Activated T-cell treated with anti-CD3 and anti-CD28 coated beads, Interleukin-2, amount 50 U/mL, for 72 hours (primary cell): ENCODE measurements at places on chromosomes 12 and 14. TPM values are rescaled to one million over a fixed set of nuclear protein-coding genes. Genes with fewer than 3 reads are reported as not detected.

Gene WSCD2
- not detected for total RNA-seq

Gene TRHDE
- total RNA-seq: not detected

Gene AMHR2
- not detected for total RNA-seq

Gene PPHLN1
- total RNA-seq: 63.1 TPM

- DNase-seq: no peak
These were observed 470.8 kb upstream of the LMO3 start for GRCh38 chr12:17076811-17077210.

DNA sequence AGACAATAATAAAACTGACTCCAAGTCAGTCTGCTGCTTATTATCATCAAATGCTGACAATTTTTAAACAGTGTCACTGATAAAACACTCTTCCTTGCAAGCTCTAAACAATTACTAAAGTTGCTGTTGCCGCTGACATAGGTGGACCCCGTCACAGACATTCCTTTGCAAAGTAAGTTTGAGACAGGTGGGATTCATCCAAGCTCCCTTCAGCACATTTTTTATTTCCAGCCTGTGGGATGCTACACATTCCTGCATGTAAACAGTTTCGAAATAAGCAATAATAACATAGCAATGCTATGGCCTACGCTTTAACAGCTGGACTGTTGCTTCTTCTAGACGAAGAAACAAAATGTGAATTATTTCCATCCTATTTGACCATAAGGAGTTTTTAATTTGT is 85.4 kb upstream of the HIF1A start:
- no peak for DNase-seq

GRCh38 chr14:72708222-72708621 is 185.7 kb downstream of the DPF3 start:
- DNase-seq: no peak

DNA sequence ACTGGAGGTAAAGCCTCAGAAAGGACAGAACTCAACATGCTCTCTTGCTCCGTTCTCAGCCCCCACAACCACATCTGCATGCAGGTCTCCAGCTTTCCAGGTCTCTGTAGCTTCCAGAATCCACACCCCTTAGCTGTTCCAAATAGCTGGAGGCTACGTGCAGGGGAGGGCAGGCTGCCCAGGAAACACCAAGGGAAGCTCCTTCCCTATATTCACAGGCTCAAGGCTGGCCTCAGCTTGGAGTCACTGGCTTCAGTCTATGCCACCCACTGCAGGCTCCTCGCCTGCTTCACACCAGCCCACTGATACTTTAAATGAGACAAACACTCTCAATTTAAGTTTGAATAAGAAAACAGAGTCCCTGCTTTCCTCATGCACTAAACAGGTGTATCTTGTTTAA is 73.3 kb downstream of the ASCL4 start:
- DNase-seq: no peak

GRCh38 chr14:100589760-100590469 is 2.7 kb upstream of the BEGAIN start:
- no peak for DNase-seq

DNA sequence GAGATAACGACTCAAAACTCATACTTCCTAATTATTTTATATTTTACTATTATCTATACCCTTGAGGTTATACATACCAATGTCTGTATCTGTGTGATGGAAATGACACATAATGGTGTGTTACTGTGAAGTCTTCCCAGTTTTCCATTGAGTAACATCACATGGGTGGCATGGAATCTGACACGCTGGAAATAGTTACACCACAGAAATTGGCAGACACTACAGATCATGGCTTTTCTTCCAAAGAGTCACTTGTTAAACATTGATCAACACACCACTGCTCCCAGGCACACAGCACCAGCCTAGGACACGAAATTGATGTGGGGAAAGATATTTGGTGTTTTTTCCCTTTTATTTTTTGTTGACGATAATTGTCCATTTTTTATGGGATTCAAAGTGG is 33.0 kb upstream of the VWF start:
- no peak for DNase-seq

DNA sequence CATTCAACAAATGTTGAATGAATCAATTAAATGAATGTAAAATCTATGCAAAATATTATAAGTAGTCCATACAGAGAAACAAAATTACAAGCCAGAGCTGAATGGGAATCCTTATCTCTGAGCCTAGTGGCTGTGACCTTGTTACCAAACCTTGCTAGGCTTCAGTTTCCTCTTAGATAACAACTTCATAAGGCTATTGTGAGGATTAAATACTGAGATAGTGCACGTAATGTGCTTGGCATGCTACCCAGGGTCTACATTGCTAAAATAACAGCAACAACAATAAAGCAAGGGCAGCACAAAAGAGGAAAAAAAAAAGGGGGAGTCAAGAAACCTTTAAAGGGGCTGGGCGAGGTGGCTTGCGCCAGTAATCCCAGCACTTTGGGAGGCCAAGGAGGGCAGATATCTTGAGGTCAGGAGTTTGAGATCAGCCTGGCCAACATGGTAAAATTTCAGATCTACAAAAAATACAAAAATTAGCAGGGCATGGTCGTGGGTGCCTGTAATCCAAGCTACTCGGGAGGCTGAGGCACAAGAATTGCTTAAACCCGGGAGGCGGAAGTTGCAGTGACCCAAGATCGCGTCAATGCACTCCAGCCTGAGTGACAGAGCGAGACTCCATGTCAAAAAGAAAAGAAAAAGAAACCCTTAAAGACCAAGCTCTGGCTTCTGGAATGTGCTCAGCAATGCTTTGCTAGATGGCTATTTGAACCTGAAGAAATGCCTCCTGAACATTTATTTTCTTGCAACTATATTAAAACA is 14.1 kb downstream of the STAB2 start:
- DNase-seq: no peak

- no peak for DNase-seq
These were observed 306.7 kb downstream of the ZFP36L1 start for GRCh38 chr14:68486033-68486732.

- DNase-seq: no peak
These were observed 8.6 kb downstream of the WDR89 start for GRCh38 chr14:63632932-63633514.

- no peak for DNase-seq
These were observed 87.9 kb upstream of the BCL11B start for GRCh38 chr14:99359906-99360305.

GRCh38 chr12:1466481-1467154 is 127.8 kb downstream of the FBXL14 start:
- no peak for DNase-seq

DNA sequence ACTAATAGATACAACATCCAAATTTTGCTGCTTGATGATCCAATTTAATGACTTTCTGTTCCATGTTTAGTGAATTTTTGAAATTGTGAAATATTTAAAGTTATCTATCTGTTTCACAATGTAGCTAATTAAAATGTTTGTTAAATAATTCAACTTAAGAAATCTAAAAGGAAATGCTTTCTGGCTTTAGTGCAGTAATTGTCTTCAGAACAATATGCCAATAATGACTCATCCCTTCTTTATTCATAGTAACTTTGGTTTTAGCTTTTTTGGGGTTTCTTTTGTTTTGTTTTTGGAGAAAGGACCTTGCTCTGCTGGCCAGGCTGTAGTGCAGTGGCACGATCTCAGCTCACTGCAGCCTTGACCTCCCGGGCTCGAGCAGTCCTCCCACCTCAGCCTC is 479.2 kb upstream of the RGS6 start:
- DNase-seq: no peak

DNA sequence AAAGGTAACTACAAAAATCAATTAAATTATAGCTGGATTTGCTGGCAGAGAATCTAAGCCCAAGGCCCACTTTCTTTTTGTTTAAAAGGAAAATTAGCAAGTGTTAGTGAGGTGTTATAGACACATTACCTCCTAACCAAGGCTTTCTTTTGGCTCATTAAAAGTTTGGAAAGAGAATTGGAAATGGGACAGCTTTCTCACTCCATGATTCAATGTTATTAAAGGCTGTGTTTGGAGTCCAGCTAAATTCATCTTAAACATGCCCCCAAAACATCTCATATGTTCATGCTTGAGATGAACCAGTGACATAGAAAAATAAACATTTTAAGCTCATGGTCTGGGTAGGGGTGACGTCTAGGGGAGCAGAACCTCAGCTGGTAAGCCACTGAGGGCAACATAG is 13.4 kb upstream of the PGF start:
- DNase-seq: no peak

GRCh38 chr14:61090432-61091216 is 109.6 kb downstream of the SLC38A6 start:
- DNase-seq: no peak

DNA sequence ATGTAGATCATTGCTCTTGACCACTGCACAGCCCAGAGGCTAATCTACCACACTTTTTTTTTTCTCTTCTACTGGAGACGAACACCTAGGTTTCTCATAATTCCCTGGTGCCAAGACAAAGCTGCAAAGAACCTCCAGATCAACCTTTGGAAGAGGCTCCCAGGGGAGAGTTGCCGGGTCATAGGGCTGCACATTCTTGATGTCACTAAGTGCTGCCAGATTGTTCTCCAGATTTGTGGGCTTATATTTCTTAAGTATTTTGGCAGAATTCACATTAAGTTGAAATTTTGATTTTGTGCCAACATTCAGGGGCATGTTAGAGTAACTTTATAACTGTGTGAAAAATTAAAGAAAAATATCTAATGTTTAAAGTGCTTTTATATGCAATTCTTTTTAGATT is 13.5 kb upstream of the PDZRN4 start:
- DNase-seq: no peak

GRCh38 chr14:47857646-47858045 is 182.2 kb upstream of the MDGA2 start:
- no peak for DNase-seq
